ENCODE measurements at places on chromosomes 6 and 20.

DNA sequence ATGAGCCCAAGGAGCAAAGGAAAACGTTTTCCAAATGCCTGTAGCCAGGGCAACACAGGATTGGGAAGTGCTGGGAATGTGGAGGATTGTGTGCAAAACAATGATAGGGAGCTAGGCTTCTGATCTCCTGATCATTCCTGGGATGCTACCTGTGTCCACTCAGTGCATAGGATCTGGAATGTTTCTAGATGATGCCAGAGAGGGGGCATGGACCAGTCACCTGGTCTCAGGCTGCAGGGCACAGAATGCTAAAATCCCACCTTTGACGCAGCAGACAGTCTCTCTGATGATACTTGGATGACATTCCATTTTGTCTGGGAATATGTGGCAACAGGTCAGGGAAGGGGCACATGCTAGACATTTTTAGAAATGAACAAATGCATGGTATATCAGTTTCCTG is 128.9 kb downstream of the CLIC5 start:
- no peak for DNase-seq

DNA sequence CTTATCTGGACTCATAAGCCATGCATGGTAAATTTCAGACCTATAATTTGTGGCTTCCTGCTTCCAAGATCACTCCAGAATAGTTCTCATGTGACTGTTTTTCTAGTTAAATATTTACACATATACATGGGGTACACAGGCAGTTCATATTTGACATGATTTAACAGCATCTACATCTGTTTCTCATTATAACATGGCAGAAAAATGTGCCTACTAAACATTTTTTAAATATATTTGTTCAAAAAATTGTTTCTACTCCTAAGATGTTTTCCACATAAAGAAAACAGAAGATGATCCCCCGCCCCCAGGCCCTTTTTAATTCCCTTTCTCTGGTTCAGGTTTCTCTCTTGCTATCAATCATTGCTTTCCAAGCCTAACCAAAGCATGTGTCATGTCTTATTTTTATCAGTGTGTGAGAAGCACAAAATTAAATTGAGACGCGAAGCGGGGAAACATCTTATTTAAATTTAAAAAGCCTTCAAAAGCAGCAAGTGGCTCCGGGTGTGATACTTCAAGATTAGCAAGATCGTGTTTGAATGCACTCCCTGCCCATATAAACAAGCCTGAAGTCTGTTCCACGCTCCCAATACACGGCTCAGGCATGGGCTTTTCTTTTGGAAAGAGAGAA is 37.3 kb downstream of the IPCEF1 start:
- DNase-seq: no peak

DNA sequence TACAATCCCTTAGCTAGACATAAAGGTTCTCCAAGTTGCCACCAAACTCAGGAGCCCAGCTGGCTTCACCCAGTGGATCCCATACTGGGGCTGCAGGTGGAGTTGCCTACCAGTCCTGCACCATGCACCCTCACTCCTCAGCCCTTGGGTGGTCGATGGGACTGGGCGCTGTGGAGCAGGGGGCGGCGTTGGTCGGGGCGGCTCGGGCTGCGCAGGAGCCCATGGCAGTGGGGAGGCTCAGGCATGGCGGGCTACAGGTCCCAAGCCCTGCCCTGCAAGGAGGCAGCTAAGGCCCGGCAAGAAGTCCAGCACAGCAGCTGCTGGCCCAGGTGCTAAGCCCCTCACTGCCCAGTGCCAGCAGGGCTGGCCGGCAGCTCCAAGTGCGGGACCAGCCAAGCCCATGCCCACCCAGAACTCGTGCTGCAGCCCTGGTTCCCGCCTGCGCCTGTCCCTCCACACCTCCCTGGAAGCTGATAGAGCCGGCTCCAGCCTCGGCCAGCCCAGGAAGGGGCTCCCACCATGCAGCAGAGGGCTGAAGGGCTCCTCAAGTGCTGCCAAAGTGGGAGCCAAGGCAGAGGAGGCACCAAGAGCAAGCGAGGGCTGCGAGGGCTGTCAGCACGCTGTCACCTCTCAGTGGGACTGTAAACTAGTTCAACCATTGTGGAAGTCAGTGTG is 912.1 kb downstream of the PHF3 start:
- no peak for DNase-seq

GRCh38 chr6:55836945-55837344 is 38.4 kb downstream of the BMP5 start:
- DNase-seq: no peak

GRCh38 chr6:135739288-135739687 is 112.2 kb upstream of the PDE7B start:
- DNase-seq: no peak

DNA sequence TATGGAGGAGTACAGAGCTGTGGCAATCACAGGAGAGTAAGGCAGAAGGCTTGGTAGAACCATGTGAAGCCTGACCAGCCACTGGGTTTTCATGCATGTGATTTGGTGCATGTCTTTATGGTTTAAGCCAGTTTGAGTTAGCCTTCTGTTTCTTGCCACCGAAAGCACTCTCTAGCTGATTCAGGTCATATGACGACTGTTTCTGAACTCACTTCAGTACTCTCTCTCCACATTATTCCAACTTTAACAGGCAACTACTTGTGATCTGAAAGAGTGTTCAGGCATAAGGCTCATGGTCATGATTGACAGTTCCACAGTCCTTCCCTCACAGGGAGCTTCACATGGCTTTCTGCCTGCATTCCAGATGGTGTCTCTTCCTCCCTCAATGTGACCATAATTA is 63.3 kb upstream of the TAB2 start:
- no peak for DNase-seq

DNA sequence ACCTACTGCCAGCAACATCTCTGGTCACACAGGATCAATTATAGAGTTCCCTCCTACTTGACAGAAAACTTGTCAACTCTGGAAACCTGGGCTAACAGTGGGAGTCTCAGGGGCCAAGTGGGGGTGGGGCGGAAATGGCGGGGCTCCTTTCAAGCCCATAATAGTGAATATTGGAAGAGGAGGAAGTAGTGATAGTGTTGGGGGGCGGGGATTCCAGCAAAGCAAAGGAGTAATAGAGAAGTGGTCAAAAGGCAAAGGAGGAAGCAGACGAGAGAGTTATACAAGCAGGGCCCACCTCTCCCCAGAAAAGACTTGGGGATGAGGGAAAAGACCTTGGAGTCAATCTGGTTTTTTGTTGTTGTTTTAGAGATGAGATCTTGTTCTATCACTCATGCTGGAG is 2.1 kb downstream of the DEF6 start:
- DNase-seq: no peak

- no peak for DNase-seq
These were observed 31.6 kb downstream of the TUBB2B start for GRCh38 chr6:3195695-3196497.

DNA sequence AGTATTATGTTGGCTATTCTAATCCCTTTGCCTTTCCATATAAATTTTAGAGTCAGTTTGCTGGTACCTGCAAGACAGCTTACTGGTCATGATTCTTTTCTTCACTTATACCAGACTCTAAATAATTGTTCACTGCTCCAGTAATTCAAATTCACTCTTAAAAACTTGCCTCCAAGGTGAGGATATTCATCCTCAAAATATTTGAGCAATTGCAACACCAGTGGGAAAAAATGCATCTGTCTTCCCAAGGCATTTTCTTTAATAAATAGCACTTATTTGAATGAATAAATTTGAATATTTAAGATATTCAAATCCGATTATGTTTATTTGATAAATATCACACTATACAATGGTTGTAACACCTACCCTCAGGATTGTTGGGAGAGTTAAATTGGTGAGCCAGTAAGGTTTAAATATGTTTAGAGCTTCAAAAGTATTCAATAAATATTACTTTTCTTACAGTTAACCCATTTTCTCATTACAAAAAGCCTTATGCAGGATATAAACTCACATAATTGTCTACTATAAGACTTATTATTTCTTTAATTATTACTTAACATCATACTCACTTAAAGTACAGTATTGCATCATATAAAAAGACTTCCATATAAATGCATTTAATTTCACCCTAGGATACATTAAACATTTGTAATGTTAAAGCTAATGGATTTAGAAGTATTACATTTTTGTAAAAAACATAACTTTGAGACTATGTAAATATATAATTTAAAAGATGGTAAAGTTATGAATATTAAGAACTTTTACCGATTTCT is 285.6 kb downstream of the SAMD5 start:
- DNase-seq: no peak

GRCh38 chr6:170208651-170209353 is 82.1 kb downstream of the DLL1 start:
- DNase-seq: no peak

GRCh38 chr20:22562620-22563019 is 21.8 kb downstream of the FOXA2 start:
- no peak for DNase-seq
